ENCODE measurements at places on chromosomes 3 and 15.

GRCh38 chr3:39133822-39134221 lies 19.6 kb downstream of the CSRNP1 start:
- no peak for DNase-seq

DNA sequence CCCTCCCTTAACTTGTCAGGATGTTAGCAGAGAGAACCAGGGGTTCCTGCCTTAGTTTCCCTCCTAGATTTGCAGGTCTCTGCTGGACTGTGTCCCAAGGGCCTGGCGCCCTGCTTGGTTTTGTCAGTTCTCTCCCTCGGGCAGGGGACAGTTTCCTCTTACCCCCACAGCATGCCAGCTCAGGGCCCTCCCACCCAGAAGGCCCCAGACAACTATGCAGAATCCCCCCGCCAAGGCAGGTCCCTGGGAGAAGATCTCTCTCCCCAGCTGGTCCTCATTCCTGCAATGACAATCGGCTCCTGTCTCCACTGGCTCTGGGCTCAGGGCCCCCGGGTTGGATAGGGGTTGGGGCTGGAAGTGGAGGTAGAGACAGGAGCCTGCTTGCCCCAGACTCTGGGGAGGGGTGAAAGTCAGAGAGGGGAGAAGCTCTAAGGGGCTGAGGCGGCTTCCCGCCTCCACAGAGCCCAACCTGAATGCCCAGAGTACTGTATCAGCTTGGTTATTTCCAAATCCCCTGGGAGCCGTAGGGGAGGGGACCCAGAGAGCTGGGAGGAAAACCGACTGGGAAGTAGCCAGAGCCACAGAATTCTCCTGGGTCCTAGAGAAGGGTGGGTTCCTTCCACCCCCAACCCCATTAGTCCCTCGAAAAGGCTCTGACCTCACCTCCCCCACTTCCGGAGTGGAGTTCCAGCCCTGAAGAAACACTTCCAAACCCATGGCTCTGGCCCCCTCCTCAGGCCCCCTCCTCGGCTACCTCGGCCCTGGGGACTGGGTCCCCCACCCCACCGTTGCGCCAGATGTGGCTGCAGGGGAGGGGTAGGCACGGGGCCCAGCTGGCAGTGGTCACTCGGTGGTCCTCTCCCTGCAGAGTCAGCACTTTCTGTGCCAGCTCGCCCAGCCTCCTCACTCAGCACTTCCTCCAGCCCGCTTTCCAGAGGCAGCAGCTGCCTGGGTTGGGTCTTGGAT lies 3.8 kb upstream of the LOXL1 start:
- peak; percentile 16 for DNase-seq

- peak; percentile 78 for DNase-seq
Observed at GRCh38 chr15:73575636-73576247, 57.4 kb downstream of the NPTN start.

- DNase-seq: no peak
Observed at GRCh38 chr15:50229336-50229735, 36.2 kb downstream of the HDC start.

GRCh38 chr3:85691196-85691595 lies 732.4 kb downstream of the CADM2 start:
- no peak for DNase-seq

DNA sequence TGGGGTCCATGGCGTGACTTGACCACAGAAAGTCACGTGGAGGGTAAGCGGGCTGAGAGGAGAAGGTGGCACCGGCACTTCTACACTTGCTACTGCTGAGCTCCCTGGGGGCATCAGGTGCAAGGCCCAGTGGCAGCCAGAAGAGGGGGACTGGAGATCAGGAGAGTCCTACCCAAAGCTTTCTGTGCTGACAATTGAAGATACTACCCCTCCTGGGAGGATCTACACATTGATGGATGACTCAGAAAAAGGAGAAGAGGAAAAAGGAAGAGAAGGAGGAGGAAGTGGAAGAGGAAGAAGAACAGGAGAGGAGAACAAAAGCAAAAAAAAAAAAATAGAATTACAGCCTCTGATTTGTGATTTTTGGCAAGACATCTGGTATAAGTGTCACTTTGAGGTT lies 41.2 kb downstream of the MYO5C start:
- DNase-seq: no peak

GRCh38 chr15:101381671-101382212 lies 86.7 kb upstream of the SNRPA1 start:
- DNase-seq: no peak

- no peak for DNase-seq
Observed at GRCh38 chr3:171213178-171213577, 186.7 kb upstream of the SLC2A2 start.

- no peak for DNase-seq
Observed at GRCh38 chr3:13512451-13512850, 32.3 kb downstream of the HDAC11 start.

DNA sequence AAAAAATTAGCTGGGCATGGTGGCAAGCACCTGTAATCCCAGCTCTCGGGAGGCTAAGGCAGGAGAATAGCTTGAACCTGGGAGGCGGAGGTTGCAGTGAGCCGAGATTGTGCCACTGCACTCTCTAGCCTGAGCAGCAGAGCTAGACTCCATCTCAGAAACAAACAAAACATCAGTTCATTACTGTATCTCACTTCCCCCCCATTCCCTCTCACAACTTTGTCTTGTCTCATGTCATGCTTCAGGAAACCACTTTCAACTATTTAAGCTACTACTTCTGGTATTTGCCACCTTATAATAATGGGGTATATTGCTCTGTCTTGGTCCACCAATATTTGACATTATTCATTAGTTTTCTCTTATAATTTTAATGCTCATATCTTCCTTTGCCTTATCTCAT lies 26.2 kb downstream of the PIK3CA start:
- DNase-seq: no peak

GRCh38 chr3:160009525-160009924 lies 20.9 kb downstream of the IL12A start:
- DNase-seq: no peak

GRCh38 chr3:126677862-126678503 lies 23.1 kb upstream of the TXNRD3 start:
- DNase-seq: peak; percentile 68

DNA sequence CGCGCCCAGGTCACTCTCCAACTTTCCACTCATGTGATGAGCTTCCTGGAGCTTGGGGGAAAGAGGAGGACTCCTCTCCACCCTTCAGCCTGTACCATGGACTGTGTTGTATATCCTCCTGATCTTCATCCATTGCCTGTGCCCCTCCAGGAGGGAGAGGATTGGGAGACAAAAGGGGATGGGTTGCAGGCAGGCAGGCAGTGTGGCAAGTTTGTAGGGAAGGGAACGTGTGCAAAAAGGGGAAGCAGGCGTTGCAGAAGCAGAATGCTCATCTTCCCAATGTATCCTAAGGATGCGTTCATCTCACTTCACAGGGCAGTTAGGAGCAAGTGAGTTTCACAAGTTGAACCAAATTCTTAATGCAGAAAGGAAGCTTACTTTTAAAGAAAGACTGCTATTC lies 28.1 kb upstream of the GHSR start:
- DNase-seq: no peak

GRCh38 chr3:73498764-73499622 lies 125.7 kb downstream of the PDZRN3 start:
- DNase-seq: no peak

- DNase-seq: no peak
Observed at GRCh38 chr15:69498282-69498681, 45.7 kb downstream of the RPLP1 start.

- DNase-seq: peak; percentile 35
Observed at GRCh38 chr15:42059661-42060476, 34.5 kb downstream of the PLA2G4D start.

- peak; percentile 62 for DNase-seq
Observed at GRCh38 chr3:51891242-51892039, 11.7 kb downstream of the IQCF1 start.

DNA sequence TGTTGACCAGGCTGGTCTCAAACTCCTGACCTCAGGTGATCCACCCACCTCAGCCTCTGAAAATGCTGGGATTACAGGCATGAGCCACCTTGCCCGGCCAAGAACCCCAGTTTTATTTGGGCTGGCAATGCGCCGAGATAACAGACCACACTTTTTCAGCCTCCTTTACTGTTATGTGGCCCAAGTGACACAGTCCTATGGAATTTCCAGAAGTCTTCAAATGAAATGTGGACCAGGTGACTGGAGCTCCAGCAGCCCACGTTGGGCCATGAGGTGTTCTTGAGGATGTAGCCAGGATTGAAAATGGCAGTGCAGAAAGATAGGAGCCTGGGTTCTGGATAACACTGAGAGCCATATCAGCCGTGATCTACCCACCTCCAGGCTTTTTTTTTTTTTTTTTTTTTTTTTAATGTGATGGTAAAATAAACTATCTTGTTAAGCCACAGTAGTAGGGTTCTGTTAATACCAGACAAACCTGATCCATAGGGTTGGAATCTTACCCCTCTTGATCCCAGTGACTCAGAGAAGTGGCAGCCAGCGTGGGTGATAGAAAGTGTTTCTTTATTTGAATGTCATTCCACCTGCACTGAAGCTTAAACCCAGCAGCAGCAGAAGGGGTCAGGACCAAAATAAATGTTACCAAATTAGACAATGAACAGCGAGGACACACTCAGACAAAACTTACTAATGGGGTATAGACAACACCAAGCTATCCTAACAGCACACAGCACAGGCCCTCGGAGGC lies 55.6 kb downstream of the LHFPL4 start:
- DNase-seq: no peak

- DNase-seq: no peak
Observed at GRCh38 chr3:144121661-144122060, 150.0 kb downstream of the DIPK2A start.

DNA sequence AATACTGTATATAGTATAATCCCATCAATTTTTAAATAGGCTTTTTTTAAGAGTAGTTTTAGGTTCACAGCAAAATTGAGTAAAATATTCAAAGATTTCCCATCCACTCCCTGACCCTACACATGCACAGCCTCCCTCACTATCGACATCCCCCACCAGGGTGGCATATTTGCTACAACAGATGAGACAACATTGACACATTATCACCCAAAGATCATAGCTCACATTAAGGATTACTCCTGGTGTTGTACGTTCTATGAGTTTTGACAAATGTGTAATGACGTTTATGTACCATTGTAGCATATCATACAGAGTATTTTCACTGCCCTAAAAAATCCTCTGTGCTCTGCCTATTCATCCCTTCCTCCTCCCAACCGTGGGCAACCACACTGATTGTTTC lies 39.3 kb downstream of the LHFPL4 start:
- no peak for DNase-seq

- DNase-seq: no peak
Observed at GRCh38 chr15:59171067-59171397, 35.6 kb upstream of the LDHAL6B start.

DNA sequence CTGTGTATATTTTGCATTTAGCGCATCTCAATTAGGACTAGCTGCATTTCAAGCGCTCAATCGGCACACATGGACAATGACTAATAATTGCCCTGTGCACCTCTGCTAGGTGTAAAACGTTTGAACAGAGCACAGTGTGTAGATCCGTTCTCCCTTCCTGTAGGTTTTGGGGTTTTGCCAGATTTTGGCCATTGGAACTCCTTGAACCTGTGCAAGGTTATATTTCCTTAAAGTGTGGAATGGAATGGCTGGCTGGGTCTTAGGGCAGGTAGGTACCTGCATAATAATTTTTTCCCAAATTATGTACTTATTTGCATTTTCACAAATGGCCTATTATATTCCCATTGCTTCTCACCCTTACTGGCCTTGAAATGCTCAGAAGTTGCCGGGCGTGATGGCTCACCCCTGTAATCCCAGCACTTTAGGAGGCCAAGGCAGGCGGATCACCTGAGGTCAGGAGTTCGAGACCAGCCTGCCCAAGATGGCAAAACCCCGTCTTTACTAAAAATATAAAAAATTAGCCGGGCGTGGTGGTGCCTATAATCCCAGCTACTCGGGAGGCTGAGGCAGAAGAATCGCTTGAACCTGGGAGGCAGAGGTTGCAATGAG lies 777 bp downstream of the RNU5B-1 start:
- DNase-seq: no peak

GRCh38 chr3:190193210-190193609 lies 72.5 kb upstream of the P3H2 start:
- no peak for DNase-seq

DNA sequence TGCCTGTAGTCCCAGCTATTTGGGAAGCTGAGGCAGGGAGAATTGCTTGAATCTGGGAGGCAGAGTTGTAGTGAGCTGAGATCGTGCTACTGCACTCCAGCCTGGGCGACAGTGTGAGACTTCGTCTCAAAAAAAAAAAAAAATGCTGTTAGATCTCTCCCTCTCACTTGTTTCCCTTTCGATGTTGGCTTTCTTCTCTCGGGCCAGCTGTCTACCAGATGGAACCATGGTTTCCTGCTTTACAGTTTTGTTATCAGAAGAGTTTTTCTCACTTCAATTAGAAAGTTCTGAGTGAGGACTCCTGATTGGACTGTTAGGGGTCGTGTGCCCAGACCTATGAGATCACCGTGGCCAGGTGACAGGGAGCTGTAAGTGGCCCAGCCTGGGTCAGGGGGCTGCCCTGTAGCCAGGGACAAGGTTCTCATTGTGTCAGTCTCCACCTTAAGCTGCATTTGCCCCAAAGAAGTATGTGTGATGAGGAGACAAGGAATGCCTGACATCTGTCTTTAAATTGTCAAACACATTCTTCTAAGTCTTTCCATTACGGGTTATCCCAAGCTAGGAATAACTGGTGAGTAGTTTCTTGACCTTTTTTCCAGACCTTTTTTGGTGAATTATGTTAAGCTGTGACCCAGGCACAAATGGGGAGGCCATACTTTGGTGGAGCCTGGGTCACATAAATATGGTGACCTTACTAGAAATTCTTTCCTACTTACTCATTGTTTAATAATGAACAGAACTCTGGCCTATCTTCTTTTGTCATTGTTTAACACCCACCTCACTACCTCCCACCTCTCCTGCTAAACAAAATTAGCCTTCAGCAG lies 25.2 kb downstream of the SNAPC5 start:
- DNase-seq: no peak

GRCh38 chr15:100597862-100598261 lies 4.1 kb downstream of the LINS1 start:
- DNase-seq: no peak

DNA sequence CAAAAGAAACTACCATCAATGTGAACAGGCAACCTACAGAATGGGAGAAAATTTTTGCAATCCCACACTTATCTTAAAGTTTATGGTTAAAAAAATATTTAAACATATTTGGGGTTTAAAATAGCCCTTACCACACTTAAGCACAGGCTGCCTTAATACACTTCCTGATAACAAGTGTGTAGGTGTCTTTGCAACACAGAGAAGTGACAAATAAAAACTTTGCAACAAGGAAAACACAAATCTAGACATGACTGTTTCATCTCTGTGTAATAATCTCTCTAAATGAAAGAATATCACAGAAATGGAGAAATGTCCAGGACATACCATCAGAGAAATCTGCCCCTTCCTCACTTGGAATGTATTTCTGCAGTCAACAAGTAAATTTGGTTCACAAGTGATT lies 464.1 kb upstream of the ARHGEF26 start:
- no peak for DNase-seq

DNA sequence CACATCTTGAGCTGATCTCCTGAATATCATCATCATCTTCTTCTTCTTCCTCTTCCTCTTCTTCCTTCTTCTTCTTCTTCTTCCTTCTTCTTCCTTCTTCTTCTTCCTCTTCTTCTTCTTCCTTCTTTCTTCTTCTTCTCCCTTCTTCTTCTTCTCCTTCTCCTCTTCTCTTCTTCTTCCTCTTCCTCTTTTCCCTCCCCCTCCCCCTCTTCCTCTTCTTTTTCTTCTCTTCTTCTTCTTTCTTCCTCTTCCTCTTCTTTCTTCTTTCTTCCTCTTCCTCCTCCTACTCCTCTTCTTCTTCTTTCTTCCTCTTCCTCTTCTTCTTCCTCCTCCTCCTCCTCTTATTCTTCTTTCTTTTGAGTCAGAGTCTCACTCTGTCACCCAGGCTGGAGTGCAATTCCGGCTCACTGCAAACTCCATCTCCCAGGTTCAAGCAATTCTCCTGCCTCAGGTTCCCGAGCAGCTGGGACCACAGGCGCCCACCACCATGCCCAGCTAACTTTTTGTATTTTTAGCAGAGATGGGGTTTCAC lies 197.9 kb upstream of the NANOGP8 start:
- no peak for DNase-seq
